Activated CD4-positive, alpha-beta T cell treated with anti-CD3 and anti-CD28 coated beads, Interleukin-2, amount 50 U/mL, for 24 hours (primary cell): ENCODE measurements at places on chromosomes 11 and 22.
A peak's percentile ranks its signal among the peaks of the same experiment; 100 is the strongest.

DNA sequence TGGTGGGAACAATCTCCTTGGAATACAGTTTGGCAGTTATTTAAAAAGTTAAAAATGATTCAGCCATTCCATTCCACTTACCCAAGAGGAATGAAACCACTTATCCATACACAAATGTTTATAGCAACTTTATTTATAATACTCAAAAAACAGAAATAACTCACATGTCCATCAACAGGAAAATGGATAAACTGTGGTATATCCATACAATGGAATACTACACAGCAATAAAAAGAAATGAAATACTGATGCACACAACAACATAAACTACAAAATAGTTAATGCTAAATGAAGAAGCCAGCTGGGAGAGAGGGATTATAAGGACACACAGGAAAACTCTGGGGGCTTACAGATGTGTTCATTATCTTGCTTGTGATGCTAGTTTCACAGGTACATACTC lies 64.7 kb downstream of the FCHSD2 start:
- no peak for DNase-seq

GRCh38 chr22:50620593-50621355 lies 7.2 kb downstream of the ARSA start:
- DNase-seq, result peak; percentile 55

DNA sequence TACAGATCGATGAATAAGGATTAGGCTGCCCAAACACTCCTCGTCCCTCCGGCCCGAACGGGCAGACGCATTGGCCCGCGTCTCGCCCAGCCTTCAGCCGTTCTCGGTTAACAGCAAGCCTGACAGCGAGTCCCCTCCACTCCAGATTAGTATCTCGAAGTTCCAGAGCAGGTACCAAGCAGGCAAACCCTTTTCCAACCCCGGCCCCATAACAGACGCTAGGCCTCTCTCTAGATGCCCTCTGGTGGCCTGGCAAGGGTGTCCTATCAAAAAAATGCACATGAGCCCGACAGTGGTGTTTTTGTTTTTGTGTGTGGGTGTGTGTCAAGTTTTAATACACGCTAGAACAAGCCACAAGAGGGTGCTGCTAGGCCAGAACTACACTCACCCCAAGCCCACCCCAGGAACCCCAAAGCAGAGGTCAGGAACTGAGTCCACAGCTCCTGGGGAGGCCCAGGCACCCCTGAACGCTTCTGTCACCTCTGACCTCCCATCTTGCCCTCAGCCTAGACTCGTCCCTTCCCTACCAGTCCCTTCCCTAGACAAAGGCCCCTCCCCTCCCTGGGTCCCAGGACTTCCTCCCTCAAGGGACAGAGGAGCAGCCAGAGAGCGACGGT lies 658 bp upstream of the ARFGAP2 start:
- no peak for DNase-seq

DNA sequence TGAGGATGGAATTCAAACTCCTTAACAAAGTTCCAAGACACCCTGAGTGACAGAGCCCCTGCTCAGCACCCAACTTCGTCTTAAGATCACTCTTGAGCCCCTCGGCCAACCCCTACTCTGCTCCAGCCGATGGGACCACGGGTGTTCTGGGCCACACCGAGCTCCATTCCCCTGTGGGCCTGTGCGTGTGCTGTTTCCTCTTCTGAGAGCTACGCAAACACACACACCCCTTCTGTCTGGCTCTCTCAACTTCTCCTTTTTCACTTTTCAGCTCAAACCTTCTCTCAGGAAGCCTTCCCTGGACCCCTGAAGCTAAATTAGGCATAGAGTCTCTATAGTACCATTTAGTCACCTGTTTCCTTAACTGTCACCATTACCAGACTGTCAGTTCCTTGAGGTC lies 37.5 kb upstream of the NNMT start:
- no peak for DNase-seq

DNA sequence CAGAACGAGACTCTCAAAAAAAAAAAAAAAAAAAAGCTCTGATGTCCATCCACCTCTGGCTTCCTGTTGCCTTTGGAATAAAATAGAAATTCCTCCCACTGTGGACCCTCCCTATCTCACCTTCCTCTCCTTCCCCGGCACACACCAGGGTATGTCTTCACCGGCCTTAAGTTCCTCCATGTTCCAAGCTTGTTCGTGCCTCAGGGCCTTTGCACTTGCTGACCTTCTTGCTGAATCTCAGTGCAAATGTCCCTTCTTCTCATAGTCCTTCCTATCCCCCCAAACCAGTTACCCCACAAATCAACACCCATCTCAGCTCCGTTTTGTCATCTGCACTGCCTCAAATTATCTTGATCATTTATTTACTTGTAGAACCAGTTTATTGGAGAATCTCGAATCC lies 20.6 kb downstream of the IFT27 start:
- DNase-seq, result no peak

DNA sequence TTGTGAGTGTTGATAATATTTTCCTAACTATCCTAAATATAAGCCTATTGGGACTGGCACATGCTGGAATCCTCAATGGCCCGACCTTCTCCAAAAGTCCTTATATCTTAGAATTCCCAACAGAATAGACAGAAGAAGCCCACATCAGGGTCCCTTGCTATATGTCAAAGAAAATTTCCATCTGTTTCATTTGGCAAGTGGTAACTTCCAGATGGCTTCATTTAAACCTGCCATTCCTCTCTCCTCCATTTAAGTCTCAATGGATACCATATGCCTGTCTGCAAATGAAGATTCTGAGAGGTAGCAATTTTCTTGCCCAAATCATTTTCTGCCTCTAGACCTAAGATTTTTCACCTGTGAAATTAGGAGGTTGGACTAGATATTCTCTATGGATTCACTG lies 73.1 kb upstream of the KCNA4 start:
- DNase-seq, result no peak

DNA sequence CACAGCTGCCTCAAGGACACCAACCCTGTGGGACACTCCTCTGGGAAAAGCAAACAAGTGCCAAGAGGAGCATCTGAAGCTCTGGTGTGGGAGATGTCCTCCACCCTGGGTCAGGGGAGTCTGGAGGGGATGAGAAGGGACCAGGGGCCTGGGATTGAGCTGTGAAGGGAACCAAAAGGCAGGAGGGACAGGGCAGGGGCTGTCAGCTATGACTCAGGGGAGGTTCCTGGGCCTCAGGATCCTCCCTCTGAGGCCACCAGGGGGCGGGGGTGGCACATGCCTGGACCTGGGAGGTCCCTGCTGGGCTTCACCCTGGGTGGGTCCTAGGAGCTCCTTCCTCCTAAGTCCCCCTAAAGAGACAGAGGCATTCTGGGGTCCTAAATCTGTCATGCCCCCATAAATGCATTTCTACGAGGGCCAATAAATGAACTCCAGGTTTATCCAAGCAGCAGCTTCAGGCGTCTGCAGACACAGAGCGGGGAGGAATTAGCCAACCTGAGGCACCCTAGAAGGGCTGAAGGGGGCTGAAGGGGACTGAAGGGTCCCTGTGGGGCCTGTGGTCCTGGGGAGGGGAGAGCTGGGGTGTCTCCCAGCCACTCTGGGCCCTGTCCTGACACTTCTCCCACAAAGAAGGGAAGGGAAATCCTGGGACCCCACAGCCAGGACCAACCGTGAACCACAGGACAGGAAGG lies 31.9 kb upstream of the IGLL5 start:
- DNase-seq, result no peak
